ENCODE measurements at places on chromosomes 5 and 9.

- no peak for DNase-seq
These were observed 5.0 kb downstream of the LMX1B start for GRCh38 chr9:126618585-126619360.

GRCh38 chr5:176702671-176703641, 55.7 kb downstream of the TSPAN17 start:
- DNase-seq, result no peak

DNA sequence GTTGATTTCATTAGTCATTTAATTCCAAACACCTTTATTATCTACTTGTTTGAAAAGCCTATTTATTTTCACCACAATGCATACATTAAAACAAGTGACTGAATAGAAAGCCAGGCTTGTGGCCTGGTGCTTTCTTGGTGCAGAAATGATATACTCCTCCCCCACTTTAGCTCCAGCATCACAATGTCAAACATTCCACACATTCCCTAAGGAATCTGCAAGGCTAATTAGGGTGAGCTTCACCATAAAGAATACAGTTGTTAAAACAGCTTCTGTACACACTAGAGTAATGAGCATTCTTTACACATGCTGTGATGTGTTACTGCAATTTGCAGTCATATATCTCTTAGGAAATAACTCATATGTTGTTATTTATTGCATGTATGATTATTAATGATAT, 705.7 kb downstream of the CETN3 start:
- DNase-seq, result no peak

DNA sequence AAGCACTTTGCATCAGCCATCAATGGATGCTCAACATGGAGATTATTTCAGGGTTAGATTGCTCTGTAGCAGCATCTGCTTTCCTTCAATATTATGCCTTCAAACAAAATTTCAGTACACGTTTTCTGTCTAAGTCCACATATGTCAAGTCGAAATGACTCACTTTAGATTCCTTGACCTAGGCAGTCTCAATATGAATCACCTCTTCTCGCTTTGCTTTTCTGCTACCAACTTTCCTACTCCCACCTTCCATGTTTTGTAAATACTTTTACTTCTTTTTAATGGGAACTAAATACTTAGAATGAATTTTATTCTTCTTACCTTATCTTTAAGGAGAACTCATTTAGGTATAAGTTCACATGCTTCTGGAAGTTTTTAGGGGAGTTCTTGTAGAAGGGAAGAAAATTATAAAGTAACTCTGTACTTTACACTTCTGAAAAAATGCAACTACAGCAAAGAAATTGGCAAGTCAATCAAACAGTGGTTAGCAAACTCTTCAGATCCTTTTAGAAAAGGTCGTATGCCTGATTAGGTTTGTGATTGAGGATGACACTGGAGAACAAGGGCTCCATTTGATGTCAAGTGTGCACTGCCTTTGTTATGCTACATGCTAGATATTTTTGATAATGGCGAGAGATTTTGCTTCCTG, 478.5 kb upstream of the SMARCA2 start:
- no peak for DNase-seq

GRCh38 chr5:158824241-158824882, 275.4 kb downstream of the EBF1 start:
- no peak for DNase-seq

DNA sequence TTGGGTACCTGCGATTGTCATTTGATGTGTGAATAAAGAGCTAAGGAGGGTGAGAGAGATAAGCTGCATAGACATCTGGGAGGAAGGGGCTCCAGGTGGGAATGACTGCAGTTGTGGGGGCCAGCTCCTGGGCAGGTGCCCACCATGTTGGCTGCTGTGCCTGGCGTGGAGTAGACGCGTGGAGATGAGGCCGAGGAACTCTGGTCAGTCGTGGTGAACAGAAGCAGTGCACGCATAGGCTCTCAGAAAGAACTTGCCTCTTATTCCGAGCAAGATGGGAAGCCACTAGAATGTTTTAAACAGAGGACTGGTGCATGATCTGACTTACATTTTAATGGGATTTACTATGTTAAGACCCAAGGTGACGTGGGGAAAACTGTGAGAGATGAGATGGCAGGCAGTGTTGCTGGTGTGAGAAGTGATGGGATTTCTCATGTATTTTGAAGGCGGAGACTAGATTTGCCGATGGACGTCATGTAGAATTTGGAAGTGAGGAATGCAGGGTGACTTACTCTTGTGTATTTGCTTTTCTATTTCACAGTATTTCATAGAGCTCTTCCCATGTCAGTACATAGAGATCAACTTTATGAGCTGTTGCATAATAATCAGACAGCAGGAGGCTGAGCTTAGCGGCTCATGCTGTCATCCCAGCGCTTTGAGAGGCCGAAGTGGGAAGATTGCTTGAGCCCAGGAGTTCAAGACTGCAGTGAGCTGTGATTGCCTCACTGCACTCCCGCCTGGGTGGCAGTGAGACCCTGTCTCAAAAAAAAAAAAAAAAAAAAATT, 71.1 kb downstream of the EHMT1 start:
- DNase-seq, result no peak

All from CD4-positive, alpha-beta T cell treated with Interferon gamma for 1 hour (primary cell).